ENCODE measurements at places on chromosomes 6 and 20.

DNA sequence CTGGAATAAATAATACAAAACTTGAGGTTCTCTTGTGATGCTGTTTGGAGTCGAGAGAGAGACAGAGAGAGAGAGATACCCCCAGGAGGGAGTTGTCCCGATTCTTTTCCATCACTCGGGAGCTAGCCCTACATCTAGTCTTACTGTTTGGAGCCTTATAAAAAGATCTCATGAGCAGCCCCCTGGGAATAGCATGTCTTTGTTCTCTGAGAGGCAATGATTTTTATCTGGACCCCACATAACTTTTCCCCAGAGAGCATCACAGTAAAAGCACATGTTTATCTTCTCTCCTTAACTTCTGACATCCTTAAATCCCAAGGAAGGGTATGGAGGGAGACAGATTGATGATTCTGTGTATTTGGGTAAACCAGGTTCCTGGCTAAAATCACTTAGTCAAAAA lies 20.9 kb upstream of the HLA-DOA start:
- DNase-seq, result no peak

DNA sequence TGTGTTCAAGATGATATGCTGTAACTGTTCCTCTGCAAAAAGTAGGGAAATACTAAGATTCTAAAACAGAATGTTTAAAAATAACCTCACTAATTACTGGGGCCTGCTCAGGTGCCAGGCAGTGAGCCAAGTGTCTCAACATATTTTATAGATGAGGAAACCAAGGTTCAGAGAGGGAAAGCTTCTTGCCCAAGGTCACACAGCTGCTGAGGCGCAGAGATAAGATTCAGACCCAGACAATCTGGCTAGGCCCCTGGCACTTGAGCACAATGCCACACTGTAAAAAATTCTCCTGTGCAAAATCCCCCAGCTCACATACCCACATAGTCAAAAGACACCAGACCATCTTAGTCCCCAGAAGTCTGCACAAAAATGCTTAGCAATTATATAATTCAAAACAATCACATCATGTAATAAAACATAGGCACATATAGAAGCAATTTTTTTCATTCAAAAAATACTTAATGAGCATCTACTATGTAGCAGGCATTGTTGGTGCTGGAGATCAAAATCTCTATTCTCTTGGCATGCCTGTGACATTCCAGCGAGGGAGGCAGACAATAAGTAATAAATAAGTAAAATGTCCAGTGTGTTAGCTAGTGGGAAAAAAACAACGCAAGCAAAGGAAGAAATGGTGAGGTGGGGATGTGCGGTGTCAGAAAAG lies 10.3 kb downstream of the PREX1 start:
- DNase-seq, result no peak

DNA sequence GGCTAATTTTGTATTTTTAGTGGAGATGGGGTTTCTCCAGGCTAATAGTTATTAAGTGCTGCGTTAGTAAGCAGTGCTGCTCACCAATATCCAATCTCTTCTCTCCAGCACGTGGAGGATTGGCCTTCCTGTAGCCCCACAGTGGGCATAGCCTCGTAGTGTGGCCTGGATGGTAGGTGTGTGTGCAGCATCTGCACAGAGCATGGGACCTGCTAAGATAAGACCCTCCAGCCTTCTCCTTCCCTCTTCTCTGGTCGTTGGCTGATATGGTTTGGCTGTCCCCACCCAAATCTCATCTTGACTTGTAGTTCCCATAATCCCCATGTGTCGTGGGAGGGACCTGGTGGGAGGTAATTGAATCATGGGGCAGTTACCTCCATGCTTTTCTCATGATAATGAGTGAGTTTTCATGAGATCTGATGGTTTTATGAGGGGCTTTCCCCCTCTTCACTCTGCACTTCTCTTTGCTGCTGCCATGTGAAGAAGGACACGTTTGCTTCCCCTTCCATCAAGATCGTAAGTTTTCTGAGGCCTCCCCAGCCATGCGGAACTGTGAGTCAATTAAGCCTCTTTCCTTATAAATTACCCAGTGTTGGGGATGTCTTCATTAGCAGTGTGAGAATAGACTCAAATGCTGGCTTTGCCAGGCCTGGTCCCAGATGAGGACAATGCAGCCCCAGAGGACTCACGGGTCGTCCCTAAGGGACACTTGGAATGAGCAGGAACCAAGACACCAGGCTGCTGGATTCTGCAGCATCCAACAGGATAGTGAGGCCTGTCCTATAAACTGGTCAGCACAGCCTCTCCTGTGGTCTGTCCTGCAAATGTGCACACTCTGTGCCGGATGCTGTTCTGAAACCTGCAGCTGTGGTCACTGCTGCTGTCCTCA lies 63.4 kb upstream of the AFDN start:
- no peak for DNase-seq

DNA sequence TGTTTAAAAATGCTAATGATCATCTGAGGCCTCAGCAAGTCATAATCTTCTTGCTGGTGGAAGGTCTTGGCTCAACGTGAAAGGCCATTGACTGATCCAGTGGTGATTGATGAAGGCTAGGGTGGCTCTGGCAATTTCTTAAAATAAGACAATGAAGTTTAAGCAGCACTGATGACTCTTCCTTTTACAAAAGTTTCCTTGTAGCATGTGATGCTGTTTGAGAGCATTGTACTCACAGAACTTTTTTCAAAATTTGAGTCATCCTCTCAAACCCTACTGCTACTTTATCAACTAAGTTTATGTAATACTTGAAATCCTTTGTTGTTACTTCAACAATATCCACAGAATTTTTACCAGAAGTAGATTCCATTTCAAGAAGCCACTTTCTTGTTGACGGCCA lies 382.3 kb downstream of the ESR1 start:
- no peak for DNase-seq

GRCh38 chr20:32995802-32996201 lies 8.4 kb downstream of the SUN5 start:
- no peak for DNase-seq
